ENCODE measurements at places on chromosomes 7 and 10. TPM values are rescaled to one million over a fixed set of nuclear protein-coding genes. Genes with fewer than 3 reads are reported as not detected.

Gene DEPP1
- total RNA-seq, result 37.2 TPM

DNA sequence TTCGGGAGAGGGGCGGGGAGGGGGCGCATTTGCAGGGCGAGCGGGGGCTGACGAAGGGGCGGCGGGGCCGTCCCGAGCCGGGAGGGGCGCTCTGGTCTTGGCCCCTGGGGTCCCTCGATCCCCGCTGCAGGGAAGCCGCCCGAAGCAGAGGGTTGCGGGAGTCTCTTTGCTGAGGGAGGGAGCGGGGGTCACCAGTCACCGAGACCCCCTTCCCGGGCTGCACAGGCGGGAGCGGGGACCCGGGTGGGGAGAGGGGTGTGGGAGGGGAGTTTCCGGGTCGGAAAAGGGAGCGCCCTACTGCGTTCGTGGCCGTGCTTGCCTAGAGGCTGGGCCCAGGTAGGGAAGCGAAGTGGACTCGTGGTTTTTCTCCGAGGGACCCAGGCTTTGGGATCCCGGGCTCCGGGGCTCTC is 422 bp downstream of the AP1S1 start:
- no peak for DNase-seq

- no peak for DNase-seq
These were observed 888.1 kb downstream of the REEP3 start for GRCh38 chr10:64409349-64409748.

DNA sequence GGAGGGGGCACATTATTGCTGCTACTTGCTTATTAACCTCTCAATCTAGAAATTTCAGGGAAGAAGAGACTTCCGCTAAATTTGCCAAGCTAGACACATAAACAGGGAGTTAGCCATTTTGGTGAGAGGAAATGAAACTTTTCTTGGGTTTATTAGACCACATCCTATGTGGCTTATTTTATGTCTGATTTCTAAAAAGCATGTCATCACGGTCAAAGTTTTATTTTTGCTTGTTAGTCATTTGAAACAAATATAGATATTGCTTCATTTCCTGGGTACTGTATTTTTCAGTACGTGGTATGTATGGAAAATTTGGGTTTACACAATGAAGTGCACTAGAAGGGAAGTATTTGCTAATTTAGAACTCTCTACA is 144.1 kb downstream of the TCF7L2 start:
- DNase-seq, result no peak

DNA sequence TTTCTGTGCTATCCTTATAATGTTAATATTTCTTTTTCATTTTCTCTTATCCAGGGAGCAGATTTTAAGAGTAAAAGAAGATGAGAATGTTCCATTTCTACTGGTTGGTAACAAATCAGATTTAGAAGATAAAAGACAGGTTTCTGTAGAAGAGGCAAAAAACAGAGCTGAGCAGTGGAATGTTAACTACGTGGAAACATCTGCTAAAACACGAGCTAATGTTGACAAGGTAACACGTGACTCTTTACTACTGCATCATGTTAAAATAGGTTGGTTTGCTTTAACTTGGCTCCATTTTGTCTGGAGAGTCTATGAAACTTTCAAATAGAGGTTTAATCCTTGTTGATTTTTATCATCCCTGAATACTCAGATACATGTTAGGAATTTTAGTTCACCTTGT is 73.3 kb downstream of the RALA start:
- DNase-seq, result no peak

Gene PTN
- 1.2 TPM for total RNA-seq

GRCh38 chr7:114620208-114620607 is 205.6 kb downstream of the FOXP2 start:
- DNase-seq, result no peak

- no peak for DNase-seq
These were observed 28.3 kb downstream of the C10orf120 start for GRCh38 chr10:122671355-122671754.

- DNase-seq, result no peak
These were observed 105.0 kb upstream of the KLF6 start for GRCh38 chr10:3889961-3890522.

DNA sequence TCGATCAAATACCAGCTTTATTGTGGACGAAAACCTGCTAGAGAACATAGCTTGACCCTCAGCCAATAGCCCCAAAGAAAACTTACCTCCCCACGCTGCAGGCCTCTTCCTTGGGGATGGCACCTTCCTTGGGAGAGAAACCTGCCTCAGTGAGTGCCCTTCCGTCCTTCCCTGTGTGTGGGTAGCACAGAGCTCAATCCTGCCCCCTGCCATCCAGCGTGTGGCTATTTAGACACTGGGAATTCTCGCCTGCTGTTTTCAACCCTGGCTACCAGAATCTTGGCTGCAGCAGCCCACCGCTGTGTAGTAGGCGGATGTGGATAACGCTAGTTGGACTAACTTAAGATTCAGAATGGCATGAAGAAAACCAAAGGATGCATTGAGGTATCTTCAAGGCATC is 238.2 kb downstream of the TEX36 start:
- no peak for DNase-seq

DNA sequence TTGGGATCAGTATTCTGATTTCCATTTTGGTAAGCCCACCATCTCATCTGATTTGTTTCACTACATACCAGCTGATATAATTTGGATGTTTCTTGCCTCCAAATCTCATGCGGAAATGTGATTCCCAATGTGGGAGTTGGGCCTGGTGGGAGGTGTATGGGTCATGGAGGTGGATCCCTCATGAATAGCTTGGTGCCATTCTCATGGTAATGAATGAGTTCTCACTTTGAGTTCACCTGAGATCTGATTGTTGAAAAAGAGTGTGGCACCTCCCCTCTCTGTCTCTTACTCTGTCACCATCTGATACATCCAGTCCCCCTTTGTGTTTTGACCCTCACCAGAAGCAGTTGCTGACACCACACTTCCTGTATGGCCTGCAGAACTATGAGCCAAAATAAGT is 347.3 kb downstream of the ARL4A start:
- no peak for DNase-seq

GRCh38 chr10:89810908-89811525 is 109.6 kb downstream of the KIF20B start:
- no peak for DNase-seq

Measured in psoas muscle (tissue), 8 donors.